HL-60 (cell line): ENCODE measurements at places on chromosomes 3 and 15.

- DNase-seq: no peak
Measured at GRCh38 chr3:108106031-108106430, 15.2 kb upstream of the CD47 start.

DNA sequence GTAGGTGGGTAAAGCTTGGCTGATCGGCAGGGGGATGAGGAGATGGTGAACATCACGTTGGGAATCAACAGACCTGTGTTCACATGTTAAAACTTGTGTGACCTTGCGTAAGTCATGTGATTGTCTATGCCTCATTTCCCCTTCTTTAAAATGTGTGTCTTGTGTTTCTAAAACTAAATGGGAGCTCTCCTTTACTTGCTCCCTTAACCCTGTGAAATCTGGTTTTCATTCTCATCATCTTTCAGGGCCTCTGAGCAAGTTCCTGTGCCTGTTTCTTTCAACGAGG is 29.7 kb upstream of the IREB2 start:
- DNase-seq: no peak

GRCh38 chr3:42984701-42985100 is 5.6 kb downstream of the GASK1A start:
- DNase-seq: no peak

DNA sequence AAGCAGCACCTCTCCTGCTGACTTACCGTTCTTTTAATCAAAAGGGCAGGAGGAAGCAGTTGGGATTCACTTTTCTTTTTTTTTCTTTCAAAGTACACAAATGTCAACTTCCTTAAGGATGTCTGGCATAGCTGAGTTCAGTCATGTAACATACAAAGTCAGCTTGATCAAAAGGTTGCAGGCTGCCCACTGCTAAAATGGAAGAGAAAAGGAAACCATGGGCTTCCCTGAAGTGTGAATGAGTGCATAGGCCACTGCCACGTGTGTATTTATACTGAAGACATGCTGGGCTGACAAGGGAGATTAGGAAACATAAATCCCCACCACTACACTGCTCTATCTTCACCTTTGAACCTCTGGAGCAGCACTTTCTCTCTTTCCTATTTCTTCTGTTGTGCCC is 312.5 kb downstream of the TIGIT start:
- no peak for DNase-seq

GRCh38 chr3:11588338-11588737 is 55.4 kb downstream of the VGLL4 start:
- no peak for DNase-seq

- DNase-seq: no peak
Measured at GRCh38 chr3:44993471-44994205, 17.6 kb downstream of the EXOSC7 start.

GRCh38 chr15:70160267-70160666 is 62.5 kb upstream of the TLE3 start:
- DNase-seq: no peak

DNA sequence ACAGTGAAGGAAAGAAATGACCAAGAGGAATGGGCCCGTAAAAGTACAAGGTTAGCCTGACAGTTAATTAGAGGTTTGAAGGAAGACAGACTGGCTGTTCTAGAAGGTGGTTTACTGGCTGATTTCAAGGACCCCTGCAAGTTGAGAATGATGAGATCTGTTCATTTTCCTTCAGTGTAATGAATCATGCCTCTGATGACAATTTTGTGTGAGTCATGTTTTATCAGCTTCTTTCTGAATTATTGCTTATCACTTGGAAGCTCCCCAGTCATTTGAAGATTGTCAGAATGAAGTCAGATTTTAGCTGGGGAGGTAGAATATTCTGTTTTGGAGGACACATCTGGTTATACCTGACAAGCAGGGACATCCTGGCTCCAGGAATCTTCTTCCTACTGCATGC is 50.6 kb downstream of the DRD3 start:
- no peak for DNase-seq

DNA sequence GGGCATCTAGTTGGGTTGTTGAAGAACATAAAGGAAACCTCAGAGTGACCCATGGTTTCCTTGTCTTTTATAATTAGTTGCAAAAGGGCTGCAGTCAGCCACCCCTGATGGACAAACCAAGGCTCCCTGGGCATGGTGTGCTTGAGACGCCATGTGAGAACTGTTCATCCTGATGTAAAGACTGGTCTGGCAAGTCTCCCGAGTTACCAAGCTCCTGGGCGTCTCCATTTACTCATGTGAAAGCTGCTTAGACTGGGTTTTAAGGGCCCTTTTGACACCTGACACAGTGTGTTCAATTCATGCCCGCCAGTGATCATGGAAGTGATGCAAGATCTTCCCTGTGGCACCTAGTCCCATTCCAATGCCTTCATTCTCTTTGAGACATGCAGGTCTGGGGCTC is 49.4 kb downstream of the GRK7 start:
- DNase-seq: no peak

DNA sequence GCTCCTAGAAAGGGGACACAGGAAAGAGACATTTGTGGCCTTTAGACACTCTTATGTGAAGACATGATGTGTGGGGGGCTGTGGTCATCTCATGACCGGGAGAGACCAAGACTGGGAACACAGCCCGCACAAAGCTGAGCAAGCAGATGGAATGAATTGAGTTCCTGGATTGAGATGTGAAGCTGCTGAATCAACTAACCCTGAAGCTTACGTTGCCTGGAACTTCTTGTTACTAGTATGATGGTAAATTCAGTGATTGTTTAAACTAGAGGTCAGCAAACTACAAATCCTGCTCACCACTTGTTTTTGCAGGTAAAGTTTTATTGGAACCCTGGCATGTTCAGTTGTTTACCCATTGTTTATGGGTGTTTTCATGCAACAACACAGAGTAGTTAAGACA is 83.4 kb upstream of the BHLHE40 start:
- DNase-seq: no peak

- DNase-seq: no peak
Measured at GRCh38 chr3:139173372-139174108, 128.8 kb upstream of the PRR23C start.

GRCh38 chr15:46848704-46849103 is 868.6 kb upstream of the SEMA6D start:
- no peak for DNase-seq

- no peak for DNase-seq
Measured at GRCh38 chr3:2837910-2838309, 272.3 kb downstream of the IL5RA start.

- DNase-seq: no peak
Measured at GRCh38 chr3:127786353-127787070, 35.8 kb downstream of the MGLL start.

DNA sequence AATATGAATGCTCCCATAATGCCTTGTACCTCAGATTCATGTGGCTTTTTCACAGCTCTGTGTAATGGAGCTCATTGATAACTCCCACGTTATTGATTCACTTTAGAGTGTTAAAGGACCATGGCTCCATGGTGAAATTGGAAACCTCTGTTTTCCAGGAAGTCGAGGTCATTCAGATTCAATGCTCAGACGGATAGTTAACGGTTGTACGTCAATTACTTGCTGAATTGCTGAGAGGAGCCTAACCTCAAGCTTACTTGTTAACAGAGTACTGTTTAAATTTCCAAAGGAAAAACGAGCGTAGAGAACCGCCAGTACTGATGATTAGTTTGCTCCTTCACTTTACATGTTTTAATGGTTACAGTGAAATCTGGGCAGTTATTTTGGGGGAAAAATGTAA is 11.1 kb downstream of the ABHD17C start:
- no peak for DNase-seq

DNA sequence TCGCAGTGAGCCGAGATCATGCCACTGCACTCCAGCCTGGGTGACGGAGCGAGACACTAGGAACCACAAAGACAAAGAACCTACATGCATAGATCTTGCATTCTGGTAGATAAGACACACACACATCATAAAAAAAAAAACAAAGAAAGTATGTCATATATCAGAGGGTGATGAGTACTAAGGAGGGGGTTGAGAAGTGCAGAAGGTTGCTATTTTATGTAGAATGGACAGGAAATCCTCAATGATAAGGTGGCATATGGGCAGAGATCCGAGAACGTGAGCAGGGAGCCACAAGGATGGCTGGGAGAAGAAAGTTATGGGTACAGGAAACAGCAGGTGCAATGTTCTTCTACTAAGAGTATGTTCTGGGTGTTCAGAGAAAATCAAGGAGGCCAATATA is 118.8 kb downstream of the MEX3B start:
- DNase-seq: no peak

GRCh38 chr3:41241161-41241560 is 41.9 kb downstream of the CTNNB1 start:
- DNase-seq: no peak

GRCh38 chr3:130354430-130354829 is 9.0 kb downstream of the COL6A5 start:
- peak; percentile 2 for DNase-seq

DNA sequence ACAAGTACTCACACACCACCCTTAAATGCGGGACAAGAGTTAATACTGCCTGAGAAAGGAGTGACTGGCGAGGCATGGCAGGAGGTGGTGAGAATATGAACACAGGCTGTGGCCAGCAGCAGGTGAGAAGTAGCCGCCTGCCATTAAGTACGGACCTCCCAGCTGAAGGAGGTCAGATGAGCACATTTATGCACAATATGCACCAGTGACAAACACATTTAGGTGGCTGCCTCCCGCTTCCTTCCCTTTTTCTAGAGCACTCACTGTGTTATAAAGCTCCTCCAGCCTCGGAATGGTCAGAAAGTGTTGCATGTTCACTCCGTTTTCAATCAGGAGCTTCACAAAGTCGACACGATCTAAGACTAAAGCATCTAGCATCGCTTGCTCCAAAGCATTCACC is 52.4 kb downstream of the TRPM1 start:
- peak; percentile 14 for DNase-seq

DNA sequence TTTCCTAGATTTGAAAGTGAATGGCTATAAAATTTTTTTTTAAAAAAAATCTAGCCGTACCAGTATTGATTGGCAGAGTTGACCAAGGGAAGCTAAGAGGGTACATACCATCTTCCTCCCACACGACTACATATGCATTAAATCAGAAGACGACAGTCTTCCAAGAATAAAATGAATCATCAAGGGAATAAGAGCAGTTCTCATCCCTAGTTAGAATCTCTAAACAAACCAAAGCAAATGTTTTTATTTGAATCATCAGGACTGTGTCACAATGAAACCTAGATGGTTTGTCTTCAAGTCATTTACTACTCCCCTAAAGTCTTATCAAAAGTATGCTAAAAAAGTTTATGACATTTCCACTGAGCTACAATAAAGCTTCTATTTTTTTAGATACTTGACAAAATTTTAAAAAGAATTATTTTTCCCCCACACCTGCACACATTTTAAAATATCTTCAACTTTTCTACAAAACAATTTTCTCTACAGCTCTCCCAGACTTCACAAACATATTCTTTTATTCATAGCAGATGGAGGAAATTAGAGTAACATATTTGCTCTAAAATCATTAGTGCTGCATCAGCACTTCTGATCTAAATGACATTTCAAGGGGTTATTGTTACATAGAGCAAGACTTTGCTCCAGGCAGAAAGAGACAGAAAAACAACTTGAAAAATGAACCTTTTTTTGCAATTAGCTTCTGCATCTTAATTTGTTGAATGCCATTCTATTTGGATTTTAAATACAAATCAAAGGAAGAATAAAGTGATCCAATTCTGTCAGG is 547.1 kb downstream of the FHIT start:
- DNase-seq: no peak

DNA sequence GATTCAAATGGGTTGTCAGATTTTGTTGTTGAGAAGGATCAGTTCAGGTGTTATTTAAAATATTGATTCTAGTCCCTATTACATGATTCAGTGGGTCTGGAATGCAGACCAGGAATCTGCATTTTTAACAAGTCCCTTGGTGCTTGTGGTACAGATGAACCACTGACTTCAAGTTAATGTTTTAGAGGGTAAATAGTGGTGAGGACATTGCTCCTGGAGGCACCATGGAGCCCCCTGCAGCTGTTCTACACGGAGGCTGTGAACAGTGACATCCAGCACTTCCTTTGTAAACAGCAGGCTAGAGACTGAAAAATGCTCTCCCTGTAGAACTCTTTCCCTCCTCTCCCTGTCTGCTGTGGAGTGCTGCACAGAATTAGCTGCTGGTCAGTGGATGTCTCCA is 4.8 kb upstream of the FSIP1 start:
- DNase-seq: no peak
